Nephron progenitor cell (in vitro differentiated cells): ENCODE measurements at places on chromosomes 13 and 19.
A peak's percentile ranks its signal among the peaks of the same experiment; 100 is the strongest.

GRCh38 chr19:3852614-3853254 is 16.1 kb downstream of the ZFR2 start:
- no peak for DNase-seq

- DNase-seq = peak; percentile 50
These were observed 18.4 kb upstream of the CBY2 start for GRCh38 chr13:45683701-45684100.

- DNase-seq = no peak
These were observed 42.2 kb upstream of the RCBTB2 start for GRCh38 chr13:48575031-48575430.

- DNase-seq = no peak
These were observed 518.2 kb upstream of the HTR2A start for GRCh38 chr13:47415048-47415447.

DNA sequence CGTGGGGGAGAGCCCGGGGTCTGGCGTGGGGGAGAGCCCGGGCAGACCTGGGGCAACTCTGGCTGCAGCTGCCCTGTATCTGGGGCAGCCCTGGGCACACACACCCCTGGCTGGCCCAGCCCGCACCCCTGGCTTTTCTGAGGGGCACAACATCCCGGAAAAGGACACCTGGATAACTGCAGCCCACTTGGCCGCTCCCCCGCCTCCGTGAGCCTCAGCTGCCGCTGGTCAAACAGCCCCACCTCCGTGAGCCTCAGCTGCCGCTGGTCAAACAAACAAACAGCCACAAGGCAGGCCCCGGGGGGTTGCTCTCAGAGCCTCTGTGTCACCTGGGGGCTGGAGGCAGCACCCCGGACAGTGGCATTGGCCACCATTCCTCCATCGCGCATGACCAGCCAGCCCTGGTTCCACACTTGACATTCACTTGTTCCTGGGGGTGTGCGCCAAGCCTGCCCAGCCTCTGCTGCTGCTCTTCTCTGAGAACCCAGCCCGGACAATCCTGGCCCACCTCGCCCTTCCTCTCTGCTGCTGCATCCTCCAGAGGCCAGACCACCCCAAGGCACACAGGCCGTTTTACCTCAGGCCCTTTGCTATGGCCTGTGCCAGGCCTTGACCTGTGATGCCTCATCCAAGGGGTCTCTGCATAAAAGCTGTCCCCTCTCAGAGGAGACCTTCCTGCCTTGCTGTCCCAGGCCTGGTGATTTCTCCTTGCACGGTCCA is 19.9 kb downstream of the CEBPG start:
- no peak for DNase-seq

GRCh38 chr19:11378319-11379189 is 4.1 kb downstream of the SWSAP1 start:
- peak; percentile 80 for DNase-seq

- DNase-seq = peak; percentile 71
These were observed 3.1 kb downstream of the FGF9 start for GRCh38 chr13:21673789-21674489.

DNA sequence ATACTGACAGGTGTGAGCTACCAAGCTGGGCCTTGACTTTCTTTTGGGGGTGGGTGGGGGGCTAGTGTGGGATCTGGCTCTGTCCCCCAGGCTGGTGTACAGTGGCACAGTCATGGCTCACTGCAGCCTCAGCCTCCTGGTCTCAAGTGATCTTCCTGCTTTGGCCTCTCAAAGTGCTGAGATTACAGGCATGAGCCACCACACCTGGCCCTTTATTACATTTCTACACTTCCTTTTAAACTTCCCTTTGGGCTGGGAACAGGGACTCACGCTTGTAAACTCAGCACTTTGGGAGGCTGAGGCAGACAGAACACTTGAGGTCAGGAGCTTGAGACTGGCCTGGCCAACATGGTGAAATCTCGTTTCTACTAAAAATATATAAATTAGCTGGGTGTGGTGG is 12.0 kb downstream of the FTL start:
- no peak for DNase-seq

DNA sequence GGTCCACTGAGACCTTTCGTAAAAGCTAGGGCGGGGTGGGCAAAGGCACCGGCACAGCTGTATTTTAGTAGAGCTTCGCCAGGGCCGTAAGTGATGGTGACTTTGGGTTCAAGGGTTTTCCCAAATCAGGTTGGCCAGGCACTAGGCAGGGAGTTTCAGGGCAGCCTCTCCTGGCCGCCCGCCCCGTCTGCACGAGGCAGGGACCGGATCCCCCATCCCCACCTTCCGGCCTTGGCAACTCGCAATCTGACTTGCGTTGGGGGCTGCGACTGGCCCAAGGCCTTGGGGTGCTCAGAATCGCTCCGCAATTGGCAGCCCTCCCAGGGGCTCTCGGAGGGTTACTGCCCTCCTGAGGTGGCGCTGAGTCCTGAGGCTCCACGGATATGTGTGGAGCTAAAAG is 4.1 kb upstream of the ZIC5 start:
- no peak for DNase-seq

DNA sequence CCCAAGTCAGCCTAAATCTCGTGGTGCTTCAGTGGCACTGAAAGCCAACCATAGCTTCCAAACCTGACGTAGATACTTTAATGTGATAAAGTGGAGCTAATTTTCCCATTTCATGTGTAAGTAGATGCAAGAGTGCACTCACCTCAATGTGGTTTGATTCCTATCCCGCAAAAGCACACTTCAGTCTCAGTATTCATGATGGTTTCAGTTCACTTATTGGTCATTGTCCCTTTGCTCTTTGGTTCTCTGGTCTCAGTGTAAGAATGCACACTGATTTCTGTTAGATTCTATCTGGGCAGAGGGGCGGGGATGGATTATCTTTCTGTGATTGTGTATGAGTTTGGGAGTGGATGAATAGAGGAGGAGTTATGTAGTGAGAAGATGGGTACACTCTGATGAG is 340.6 kb downstream of the KCNRG start:
- no peak for DNase-seq

GRCh38 chr19:1154731-1155351 is 19.2 kb downstream of the SBNO2 start:
- DNase-seq = no peak

GRCh38 chr19:14066134-14066533 is 4.3 kb upstream of the PALM3 start:
- DNase-seq = no peak

- DNase-seq = no peak
These were observed 86.1 kb downstream of the GGACT start for GRCh38 chr13:100502446-100502845.

- no peak for DNase-seq
These were observed 114.9 kb downstream of the PCCA start for GRCh38 chr13:100203696-100204367.

DNA sequence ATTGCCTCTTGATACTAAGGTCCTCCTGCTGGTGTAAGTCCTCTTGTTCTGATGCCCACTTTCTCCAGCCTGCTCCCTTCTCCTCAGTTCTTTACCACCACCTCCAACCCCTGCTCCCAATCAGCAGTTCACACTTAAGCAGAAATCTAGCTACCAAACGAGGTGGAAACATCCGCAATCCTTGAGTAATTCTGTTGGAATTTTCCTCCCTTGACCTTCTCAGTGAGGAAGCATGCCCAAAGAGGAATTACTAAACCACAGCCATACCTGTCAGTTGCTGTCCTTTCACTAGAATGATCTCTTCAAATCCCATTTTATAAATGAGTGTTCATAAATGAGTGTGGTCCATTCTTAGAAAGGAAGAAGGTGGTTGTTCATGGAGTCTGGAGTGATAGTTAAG is 289.9 kb downstream of the DACH1 start:
- no peak for DNase-seq

DNA sequence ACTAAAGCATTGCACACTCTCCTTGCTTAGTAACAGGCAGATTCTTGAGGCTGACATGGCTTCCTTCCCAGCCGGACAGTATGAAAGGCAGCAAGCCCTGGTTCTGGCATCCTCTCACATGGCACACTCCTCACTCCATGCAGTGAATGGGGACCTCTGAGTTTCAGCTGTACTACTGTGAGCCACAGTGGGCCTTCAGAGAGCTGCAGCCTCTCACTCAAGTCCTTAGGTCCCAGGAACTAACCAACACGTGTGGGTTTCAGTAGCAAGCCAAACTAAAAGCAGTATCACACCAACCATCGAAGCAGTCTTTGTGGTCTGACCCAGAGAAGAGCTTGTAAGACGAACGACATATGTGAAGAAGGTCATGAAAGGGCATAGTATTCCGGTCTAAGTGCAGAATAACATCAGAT is 128.2 kb downstream of the TBC1D4 start:
- DNase-seq = no peak

- peak; percentile 74 for DNase-seq
These were observed 484 bp downstream of the IL11 start for GRCh38 chr19:55369653-55370304.

DNA sequence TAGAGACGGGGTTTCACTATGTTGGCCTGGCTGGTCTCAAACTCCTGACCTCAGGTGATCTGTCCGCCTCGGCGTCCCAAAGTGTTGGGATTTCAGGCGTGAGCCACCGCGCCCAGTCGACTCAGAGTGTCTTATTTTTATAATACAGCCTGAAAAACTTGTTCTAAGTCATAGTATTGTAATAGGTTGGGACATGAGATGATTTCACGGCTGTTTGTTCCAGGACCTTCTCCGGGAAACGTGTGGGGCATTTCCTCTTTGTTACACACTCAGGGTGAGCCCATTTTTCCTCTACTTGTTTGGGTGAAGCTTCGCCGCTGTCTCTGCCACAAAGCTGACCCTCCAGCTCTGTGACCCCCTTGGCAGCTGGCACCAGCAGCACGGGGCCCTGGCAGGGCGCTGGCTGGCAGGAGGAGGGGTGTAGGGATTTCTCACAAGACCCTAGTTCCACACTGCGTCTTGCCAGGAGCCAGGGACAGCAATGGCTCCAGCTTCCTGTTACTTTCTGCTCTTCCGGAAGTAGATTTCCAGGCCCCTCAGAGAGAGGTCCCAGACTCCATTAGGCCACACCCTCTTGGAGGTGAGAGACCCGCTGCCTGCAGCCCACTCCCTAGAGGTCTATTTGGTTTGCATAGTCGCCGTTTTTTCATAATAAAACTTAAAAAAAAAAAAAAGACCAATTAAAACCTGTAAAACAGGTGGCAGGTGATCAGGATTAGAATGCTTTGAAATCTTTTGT is 15.6 kb downstream of the FGF21 start:
- no peak for DNase-seq

- peak; percentile 28 for DNase-seq
These were observed 43.4 kb upstream of the XPO4 start for GRCh38 chr13:20945952-20946383.

DNA sequence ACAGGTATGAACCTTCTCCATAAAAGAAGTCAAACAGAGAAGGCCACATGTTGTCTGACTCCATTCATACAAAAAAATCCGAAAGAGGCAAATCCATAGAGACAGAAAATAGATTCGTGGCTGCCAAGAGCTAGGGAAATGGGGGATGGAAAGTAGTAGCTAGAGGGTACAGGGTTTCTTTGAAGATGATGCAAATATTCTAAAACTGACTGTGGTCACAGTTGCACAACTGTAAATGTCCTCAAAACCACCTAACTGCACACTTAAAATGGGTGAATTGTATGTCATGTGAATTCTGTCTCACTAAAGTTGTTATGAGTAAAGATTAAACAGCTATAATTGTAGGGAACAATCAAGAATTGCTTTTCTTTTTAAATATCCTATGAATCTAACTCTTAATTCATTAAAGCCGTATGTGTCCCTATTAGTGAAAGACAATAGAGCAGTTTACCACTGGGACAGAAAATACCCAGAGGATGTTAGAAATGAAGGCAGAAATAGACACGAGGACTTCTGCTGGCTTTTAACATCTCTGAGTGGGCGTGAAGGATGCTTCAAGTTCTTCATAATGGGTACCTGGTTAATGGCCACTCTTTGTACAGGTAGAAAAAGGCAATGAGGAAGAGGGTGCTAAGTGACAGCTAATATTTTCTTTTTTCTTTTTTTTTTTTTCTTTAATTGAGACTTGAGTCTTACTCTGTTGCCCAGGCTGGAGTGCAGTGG is 21.2 kb downstream of the INSR start:
- no peak for DNase-seq
